Right renal cortex interstitium (tissue), 3 donors: ENCODE measurements at places on chromosomes 11 and 22.

DNA sequence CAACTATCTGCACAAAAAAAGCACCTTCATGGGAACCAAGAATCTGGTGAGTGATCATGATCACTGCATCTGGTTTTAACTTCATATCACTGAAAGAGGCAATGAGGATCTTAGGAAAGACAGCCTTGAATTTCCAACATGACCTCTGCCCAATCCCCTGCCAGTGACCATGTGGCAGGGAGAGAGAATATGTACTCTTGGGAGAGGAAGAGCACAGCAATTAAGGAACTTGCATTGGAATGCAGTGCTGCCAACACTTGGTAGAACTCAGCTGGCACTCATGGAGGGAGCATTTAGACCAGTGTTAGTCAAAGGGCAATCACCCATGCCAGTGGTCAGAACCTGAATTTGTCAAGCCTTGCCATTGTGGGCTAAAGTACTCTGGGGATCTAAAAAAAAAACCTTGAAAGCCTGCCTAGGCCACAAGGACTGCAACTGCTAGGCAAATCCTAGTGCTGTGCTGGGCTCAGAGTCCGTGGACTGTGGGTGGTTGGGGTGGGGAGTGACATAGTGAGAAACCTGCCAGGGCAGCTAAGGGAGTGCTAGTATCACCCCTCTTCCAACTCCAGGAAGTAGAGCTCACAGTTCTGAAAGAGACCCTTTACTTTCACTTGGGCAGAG, 23.1 kb downstream of the JRKL start:
- no peak for DNase-seq

DNA sequence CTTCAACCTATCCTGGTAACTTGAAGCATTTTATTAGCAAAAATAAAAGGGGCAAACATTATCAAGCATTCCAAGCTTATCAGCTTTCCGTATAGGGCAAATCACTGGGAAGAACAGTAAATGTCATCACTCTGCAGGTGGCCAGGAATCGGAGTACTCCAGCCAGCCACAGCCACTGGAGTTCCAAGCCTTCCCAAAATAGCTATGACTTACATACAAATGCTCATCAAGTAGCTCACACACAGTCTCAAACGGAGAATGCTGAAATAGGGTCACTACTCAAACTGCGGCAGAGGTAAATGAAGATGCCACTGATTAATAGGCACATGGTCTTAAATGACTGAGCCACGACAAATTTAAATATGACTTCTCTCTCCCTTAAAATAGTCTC, 2.1 kb downstream of the USP28 start:
- DNase-seq = no peak

GRCh38 chr22:19110064-19110458, 12.2 kb downstream of the DGCR2 start:
- no peak for DNase-seq

DNA sequence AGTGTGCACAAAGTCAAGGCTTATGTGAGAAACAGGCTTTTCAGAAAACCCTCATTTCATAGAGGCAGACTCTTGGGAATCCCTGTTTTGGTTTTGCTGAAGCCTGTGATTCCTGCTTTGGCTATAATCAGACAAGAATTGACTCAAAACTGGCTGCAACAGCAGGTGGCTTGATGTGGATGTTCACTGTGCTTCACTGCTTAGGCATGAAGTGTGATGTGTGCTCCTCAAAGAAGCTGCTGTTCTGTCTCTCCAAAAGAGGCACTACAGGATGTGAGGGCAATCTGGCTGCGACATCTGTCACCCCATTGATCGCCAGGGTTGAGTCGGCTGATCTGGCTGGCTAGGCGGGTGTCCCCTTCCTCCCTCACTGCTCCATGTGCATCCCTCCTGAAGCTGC, 103.5 kb downstream of the C11orf58 start:
- DNase-seq = no peak

- no peak for DNase-seq
These were observed 17.0 kb downstream of the DTX4 start for GRCh38 chr11:59188954-59189353.

DNA sequence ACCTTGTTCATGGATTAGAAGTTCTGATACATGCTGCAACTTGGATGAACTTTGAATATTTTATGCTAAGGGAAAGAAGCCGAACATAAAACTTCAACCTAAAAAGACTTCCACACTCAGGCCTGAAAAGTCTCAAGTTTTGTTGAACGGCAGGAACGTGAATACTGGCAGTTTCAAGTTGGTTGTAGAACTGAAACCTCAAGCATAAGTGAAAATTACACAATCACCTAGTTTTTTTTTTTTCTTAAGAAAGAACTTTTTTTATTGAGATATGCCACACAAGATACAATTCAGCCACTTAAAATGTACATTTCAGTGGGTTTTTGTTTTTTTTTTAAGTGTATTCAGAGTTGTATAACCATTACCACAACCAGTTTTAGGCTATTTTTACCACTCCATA, 50.8 kb upstream of the ADORA2A start:
- no peak for DNase-seq

DNA sequence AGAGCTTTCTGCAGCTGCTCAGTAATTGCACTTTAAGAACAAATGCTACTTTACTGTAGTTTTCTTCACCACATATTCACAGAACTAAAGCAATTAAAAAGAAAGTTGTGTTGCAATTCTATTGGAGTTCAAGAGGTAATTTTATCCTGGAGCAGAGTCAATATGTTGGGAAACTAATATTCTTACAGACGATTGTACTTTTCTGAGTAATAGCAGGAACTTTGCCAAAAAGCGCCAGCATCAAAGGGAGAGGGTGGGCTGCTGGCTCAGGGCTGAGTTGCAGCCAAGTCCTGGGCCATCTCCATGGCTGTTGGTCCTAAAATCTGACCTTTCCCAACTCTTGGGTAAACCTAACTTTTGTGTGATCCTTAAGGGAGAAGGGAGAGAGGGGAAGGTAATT, 73.6 kb upstream of the MYO18B start:
- DNase-seq = no peak

- no peak for DNase-seq
These were observed 119.4 kb upstream of the CLPB start for GRCh38 chr11:72553706-72554105.

- peak; percentile 51 for DNase-seq
These were observed 78.7 kb downstream of the PHF21B start for GRCh38 chr22:44931077-44931540.

DNA sequence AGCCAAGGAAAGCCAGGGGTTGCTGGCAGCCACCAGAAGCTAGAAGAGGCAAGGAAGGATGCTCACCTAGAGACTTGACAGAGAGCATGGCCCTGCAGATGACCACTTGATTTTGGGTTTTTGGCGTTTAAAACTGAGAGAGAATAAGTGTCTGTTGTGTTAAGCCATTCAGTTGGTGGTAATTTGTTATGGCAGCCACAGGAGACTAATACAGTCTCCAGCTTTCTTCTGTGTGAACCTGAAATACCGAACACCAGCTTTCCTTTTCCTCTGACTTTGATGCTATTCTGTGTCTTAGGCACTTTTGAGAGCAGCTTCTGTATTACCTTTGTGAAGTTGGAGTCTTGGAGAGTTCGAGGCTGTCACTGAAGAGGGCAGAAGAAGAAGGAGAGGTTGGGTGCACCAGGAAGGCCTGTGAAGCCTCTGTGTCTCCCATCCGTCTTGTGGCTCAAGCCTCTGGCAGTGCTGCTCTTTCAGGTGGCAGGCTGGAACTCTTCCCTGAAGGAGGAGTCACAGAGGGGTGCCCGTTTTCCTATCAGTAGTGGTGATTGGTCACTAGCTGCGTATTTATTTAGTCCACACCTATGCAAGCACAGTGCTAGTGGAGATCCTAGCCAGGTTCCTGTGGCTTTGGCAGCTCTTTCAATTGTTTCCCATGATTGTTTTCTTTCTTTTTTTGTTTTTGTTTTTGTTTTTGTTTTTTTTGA, 2.5 kb downstream of the TBC1D22A start:
- DNase-seq = no peak

- DNase-seq = no peak
These were observed 19.5 kb upstream of the SCGB1A1 start for GRCh38 chr11:62399172-62399877.

DNA sequence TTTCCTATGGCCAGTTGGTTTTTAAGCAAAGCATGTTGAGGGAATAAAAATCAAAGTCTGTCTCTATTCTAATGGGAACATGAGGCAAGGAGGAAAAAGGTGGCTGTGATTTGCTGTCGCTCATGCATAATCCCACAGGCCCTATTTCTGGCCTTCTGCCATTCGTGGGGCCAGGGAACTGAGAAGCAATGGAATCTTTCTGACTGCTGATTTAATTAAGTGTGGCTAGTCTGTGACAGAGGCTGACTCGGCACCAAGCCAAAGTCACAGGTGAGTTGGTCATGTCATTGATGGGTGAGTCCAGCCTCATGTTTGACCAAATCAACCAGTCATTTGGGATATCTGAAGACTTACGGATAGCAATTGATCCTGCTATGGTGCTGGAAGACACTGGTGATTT, 429.3 kb upstream of the CADM1 start:
- DNase-seq = no peak

GRCh38 chr11:79266396-79266795, 174.4 kb downstream of the TENM4 start:
- no peak for DNase-seq

- DNase-seq = no peak
These were observed 91.6 kb downstream of the STIM1 start for GRCh38 chr11:3947061-3947460.

DNA sequence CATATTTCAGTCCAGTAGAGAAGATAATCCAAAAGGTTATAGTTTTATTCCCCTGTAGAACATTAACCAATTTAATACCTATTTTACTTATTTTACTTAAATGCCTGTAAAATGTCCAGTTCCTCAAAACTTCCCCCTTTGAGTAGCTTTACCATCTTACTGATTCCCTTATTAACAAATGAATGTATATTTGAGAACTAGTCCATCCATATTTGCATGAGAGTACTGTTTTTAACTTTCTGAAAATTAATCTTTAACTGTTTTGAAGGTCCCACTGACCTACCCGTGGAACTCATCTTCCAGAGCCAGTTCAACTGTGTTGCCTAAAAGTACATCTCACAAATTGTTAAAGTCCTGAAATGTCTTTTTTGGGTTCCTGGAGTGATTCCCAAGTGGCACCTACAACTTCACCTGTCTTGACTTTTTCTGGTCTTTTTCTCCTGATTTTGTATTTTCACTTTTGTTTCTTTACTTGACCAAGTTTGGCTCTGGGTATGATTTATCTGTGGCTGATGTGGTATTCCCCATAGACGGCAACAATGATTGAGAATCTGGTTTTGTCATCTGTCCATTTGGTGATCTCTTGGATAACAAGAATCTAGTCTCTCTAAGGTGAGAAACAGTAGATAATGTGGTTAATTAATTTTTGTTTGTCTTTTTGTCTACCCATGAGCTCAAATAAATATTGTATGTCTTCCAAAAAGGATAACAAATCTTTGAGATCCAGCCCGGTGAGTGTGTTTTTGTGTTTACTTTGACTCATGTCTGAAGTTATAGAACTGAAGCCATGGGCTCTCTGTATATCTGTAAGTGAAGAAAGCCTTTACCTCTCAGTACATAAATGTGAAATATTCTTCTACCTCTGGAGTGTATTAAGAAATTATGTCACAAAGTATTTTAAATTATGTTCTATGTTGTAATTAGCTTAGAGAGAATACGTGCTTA, 174.2 kb downstream of the ETS1 start:
- no peak for DNase-seq

- DNase-seq = no peak
These were observed 45.0 kb downstream of the KCNJ1 start for GRCh38 chr11:128822130-128822529.

- peak; percentile 93 for DNase-seq
These were observed 58.5 kb downstream of the IGLL1 start for GRCh38 chr22:23521441-23522113.

GRCh38 chr11:40825201-40825834, 634.1 kb downstream of the LRRC4C start:
- DNase-seq = no peak

DNA sequence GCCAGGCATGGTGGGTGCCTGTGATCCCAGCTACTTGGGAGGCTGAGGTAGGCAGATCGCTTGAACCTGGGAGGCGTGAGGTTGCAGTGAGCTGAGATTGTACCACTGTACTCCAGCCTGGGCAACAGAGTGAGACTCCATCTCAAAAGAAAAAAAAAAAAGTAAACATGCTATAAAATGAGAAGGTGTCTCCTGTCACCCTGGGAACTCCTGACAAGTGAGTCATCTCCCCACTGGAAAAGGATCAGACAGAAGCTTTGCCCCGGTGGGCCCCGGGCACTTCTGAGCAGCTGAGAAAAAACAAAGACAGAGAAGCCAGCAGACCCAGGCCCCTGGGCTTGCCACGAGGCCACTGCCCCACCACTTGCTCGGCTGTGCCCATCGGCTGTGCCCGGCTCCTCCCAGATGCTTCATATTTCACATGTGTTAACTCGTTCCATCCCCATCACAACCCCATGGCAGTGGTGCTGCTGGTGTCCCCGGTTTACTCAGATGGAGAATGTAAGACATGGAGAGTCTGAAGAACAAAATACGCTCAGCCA, 22.3 kb downstream of the TTLL1 start:
- DNase-seq = no peak

DNA sequence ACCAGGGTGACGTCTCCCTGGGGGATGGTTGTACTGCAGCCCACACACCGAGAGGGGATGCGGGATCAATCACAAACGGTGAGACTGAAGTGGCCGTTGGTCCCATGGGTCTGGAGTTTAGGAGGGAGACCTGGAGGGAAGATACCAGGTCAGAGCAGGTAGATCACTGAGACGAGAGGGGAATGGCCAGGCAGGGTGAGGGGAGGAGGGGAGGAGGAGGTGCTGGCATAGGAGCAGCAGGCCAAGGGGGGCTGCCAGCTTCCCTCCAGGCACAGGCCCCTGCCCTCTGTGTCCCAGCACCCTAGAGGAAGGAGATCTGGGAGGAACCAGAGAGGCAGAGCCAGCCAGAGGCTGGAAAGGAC, 7.0 kb downstream of the MAPK8IP2 start:
- no peak for DNase-seq

GRCh38 chr22:27851974-27852746, 50.6 kb upstream of the MN1 start:
- DNase-seq = no peak

DNA sequence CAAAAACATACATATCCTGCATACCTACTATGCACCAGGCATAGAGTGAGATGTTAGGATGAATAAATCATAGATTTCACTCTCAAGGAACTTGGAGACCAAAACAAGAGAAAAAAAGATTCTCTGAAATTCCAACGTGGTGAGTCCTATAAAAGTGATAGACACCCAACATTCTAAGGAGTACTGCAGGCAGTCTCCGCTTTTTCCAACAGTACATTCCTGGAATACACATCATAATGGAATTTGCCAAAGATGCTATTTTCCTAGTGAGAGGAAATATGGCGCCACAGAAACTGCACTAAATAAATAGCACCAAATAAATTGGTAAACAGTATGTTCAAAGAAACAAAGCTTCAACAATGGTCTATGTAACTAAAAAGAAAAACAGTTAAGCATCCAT, 6.0 kb downstream of the TMEM123 start:
- no peak for DNase-seq

GRCh38 chr22:40414838-40415505, 44.6 kb downstream of the SGSM3 start:
- no peak for DNase-seq

DNA sequence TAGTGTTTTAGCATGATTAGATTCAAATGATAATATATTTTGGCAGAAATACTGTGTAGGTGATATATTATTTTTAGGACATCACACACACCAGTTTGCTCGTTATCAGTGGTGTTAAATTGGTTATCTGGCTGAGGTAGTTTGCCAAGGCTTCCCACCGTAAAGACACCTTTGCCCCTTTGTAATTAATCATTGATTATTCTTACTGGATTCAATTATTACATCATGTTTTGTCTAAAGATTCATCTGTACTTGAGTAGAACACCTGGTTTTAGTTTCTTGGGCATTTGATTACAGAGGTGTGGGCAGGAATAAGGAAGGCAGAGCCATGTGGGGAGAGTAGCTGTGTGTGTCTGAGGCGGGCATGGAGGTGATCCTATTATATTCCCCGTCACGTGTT, 39.5 kb upstream of the ST14 start:
- DNase-seq = no peak
